ENCODE measurements at places on chromosomes 6 and 20.

GRCh38 chr6:56437171-56437900, 190.0 kb upstream of the COL21A1 start:
- no peak for DNase-seq

DNA sequence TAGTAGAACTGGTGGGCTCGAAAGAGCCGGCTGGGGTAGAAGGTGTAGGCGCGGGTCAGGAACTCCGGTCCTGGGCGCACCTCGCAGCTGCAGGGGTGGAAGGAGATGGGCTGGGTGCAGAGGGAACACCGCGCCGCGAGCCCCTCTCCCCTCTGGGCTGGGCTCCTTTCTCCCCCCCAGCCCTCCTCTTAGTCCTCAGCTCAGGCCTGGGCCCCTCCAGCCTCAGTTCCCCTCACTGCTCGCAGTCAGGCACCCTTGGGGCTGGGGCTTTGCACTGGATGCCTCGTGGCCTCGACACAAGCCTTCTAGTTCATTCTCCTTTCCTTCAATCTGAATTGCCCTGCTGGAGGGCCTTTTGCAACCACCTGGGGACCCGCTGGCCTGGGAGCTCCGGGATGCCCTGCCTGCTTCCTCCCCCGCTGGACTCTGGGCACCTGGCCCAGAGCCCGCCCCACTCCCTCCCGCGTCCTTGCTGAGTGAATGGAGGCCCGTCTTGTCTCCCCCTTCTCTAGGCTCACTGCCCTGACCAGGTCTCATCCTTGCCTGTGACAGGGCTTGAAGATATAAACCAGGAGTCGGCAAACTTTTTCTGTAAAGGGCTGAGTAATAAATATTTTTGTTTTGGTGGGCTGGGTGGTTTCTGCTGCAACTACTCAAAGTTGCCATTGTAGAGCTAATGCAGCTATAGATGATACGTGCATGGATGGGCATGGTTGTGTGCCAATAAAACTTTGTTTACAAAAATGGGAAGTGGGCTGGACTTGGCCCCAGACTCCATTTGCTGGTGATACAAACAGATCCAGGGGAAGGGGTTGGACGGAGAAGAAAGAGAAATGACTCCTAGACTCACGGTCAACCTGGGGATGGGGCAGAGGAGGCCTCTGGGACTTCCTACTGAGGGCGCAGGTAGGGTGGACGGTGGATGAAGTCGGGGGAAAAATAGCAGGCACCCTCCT, 47.3 kb downstream of the APCDD1L start:
- DNase-seq: no peak

- DNase-seq: no peak
Measured at GRCh38 chr6:4346659-4347333, 211.4 kb upstream of the ECI2 start.

GRCh38 chr20:34852298-34852697, 20.4 kb downstream of the GGT7 start:
- no peak for DNase-seq
